CD4-positive, alpha-beta T cell treated with Interleukin-4 for 4 hours (primary cell): ENCODE measurements at places on chromosomes 13 and 19.

- DNase-seq = no peak
Measured at GRCh38 chr13:98262292-98262691, 85.2 kb upstream of the RNF113B start.

GRCh38 chr13:30027569-30028455 is 177.4 kb upstream of the UBL3 start:
- DNase-seq = no peak

DNA sequence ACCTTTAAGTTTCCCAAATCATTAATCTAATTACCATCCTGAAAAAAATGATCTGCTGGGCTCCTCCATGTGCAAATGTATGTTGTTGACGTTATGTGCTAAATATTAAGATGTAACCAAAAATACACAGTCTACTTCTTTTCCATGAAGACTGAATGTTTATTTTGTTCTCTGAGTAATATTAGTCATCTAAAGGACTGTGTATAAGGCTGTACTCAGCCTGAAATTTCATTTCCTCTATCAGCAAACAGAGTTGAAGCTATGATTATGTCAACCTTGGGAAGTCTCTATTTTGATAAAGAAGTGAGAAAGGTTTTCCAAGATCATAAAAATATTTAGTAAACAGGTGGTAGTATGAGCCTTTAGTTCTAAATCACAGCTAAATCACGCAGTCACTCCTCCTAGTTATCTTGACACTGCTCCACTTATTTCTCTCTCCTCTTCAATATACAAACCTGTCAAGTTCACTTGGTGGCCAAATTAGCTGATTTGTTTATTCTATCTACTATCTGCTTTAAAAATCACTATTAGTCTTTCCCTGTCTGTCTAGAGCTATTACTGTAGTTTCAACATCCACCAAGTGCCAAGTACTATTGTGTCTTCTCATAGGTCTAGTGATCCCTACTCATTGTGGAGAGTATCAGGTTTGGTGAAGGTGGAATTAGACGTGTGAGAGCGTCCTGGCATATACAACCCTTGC is 211.7 kb upstream of the STARD13 start:
- DNase-seq = no peak

DNA sequence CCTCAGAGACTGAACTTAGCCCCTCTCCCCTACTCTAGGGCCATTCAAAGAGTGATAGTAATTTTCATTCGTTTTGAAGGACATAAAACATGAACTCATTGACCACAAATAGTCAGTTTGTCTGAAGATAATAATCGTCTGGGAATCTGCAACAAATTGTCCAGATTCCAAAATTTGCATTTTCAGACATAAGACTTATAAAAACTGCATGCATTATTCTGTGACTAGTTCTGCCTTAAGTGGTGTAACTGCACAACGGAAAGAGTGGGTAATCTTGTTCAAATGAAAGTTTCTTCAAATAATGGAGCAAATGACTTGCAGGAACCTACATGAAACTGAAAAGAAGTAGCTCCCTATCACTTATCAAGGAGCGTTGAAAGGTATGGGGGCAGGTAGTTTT is 8.4 kb downstream of the CSNK1A1L start:
- DNase-seq = no peak

GRCh38 chr19:16200038-16201010 is 2.6 kb downstream of the AP1M1 start:
- no peak for DNase-seq

- DNase-seq = no peak
Measured at GRCh38 chr19:7922836-7923195, 2.7 kb downstream of the SNAPC2 start.
